ENCODE measurements at places on chromosomes 12 and 14.

GRCh38 chr12:321606-322326 lies 59.1 kb upstream of the SLC6A13 start:
- DNase-seq, result no peak

DNA sequence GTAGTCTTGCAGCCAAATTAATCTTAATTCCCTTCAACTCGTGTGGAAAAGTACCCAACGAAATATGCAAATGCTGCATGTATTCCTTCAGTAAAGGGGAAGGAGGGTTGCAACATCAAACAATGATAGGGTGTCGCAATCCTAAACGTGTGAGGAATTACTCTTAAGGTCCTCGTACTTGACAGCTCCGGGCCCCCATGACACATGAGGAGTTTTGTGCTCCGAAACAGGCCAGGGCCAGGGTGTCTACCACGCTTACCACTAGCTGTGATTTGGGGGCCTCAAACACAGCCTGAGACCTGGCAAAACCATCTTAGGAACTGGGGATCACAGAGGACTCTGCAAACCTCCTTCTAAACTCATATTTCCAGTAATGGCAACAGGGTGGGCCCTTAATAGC lies 20.4 kb downstream of the FOS start:
- no peak for DNase-seq

GRCh38 chr12:129325566-129325965 lies 472.3 kb downstream of the GLT1D1 start:
- DNase-seq, result no peak

DNA sequence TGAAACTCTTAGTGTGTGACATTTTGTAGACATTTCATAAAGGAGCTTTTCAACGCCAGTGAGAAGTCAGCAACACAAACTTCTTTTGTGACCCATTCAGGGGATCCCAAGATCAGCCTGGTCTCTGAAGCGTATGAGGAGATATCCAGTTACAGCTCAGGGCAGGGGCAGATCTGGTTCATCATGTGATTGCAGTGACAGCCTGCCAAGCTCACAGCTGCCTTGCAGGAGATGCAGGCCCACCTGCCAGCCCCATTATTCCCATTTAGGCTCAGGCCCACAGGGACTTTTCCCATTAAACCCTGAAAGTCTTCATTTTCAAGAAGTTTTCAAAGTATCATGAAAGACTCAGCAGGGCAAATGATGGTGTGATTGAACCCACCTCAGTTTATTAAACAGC lies 38.3 kb downstream of the SRGAP1 start:
- DNase-seq, result no peak

- DNase-seq, result peak; percentile 56
These were observed 1.7 kb upstream of the CCND2 start for GRCh38 chr12:4271717-4272423.

DNA sequence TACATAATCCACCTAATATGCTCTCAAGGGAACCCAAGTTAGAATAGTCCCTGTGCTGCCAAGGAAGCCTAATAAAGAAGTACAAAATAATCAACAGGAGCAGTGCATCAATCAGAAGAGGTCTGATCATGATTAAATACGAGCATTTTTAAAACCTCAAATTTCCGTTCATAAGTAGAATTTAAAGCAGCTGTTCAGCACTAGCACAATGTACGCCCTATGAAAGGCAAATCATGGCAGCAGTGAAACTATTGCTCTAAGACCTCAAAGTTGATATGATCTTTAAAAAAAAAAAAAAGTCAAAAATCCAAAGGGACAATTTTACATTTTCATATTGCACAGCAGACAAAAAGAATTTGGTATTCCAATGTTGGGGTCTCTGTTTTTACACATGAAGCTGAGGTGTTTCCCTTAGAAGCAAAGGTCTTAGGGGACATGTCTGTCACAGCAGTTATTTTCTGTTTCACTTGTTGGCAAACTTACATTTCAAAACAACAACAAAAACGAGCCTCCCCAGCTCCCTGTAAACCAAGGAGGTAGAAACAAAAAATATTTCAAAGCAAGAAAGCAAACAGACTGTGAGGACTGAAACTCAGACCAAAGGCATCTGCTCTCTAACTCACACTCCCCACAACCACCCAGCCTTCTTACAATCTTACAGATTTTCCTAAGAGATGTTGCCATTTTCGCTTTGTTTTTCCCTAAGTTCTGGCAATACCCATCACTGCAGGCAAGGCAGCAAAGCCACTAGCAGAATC lies 28.2 kb downstream of the SOX5 start:
- DNase-seq, result no peak

- DNase-seq, result no peak
These were observed 1.5 kb upstream of the NFKBIA start for GRCh38 chr14:35406090-35406489.

DNA sequence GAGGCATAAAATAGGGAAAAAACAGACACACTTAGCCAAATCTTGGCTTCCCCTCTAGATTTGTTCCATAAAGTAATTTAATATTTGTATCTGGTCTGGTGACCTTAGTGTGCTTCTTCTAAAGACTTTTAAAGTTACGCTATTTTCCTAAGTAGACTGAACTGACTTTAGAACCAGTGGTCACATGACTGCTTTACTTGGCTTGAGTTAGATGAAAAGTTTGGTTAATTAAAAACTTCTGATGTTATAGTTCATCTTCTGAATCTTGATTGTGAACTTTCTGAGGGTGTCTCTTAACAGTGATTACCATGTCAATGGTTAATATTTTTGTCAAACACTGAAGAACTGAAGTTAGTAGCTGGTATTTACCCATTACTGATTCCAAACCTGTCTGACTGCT lies 2.6 kb downstream of the BBS10 start:
- no peak for DNase-seq

DNA sequence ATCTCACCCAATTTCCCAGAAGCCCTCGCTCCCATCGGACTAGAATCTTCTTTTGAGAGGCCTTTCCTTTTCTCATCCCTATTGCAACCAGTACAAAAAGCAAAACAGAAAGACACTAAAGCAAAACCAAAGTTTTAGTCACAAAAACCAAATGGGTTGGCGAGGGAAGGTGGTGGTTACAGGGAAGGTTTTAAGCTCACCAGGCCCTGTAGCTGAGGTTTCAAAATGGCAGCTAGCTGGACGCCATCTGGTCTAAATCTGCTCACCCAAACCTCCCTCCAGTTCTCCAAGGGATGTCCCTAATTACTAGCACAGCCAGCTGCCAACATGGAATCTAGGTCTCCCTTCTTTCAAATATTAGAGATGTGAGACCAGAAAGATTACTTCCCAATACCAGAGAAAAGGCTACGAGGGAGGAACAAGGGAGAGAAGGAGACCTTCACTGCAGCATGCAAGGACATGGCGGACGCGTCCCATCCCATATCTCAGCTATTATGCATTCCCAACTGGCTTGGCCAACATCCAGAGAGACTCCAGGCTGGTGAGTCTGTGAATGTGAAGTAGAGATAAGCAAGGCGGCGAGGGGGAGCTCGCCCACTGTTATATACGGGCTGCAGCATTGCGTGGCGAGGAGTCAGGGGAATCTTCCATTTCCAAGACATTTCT lies 70.8 kb downstream of the DPF3 start:
- DNase-seq, result no peak

DNA sequence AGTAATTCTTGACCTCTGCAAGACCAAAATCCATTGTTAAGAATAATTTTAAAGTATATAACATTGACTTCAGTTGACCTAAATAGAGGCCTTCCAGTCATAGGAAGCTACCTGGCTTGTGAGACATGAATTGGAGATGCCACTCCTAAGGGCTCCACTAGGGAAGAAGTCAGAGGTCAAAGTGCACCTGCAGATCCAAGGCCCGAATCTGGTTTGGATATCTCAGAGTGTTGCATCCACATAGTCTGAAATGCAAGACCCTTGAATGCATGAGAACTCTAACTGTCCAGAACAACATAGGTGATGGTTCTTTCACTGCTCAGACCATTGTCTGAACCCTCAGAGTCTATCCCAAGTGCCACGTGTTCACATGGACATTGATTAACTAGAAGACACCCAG lies 22.4 kb downstream of the RFX4 start:
- DNase-seq, result no peak

DNA sequence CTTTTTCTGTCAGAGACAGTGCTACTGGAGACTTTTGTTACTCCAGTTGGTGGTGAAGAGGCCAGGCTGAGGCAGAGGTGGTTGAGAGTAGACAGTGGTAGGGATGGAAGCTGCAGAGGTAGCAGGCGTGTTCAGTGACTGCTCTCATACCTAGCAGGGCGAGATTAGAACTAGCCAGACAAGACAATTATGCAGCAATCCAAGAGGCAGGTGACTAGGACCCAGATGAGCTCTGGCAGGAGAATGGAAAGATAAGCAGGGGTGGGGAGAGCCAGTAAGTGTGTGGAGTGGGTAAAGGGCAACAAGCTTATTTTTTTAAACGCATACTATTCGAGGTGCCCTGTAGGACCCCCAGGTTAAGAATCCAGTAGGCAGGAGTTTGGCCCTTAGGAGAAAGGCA lies 4.8 kb downstream of the PPP1R36 start:
- DNase-seq, result no peak
